ENCODE measurements at places on chromosomes 16 and 17.

- no peak for DNase-seq
These were observed 599 bp downstream of the MRC2 start for GRCh38 chr17:62627904-62628633.

DNA sequence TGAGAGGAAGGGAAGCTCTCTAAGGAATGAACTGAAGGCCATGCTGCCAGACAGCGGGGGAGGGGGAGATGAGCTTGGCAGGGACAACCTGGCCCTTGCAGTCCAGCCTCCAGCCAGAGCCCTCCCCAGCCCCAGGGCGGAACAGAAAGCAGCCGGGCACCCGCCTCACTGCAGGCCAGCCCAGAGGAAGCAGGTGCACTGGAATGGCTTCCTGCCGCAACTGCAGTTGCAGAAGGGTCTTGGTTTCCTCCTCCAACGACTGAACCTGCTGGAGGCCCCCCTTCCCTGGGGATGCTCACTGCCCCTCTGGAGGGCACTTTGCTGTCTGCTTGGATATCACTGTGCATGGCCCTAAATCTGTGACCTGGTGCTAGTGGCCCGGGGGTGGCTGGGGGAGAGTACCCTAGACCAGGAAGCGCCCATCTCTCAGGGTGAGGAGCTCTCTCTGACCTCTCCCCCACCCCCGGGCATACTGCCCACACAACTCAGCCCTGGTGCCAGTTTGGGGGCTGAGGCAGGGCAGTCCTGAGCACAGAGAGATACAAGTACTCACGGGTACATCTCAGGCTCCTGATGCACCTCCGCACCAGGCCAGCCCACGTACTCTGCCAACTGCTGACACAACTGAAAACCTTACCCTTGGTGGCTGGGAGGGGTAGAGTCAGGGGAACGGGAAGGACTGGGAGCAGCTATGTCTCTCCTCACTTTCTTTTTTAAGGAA lies 41.1 kb downstream of the MYO18A start:
- DNase-seq, result no peak

DNA sequence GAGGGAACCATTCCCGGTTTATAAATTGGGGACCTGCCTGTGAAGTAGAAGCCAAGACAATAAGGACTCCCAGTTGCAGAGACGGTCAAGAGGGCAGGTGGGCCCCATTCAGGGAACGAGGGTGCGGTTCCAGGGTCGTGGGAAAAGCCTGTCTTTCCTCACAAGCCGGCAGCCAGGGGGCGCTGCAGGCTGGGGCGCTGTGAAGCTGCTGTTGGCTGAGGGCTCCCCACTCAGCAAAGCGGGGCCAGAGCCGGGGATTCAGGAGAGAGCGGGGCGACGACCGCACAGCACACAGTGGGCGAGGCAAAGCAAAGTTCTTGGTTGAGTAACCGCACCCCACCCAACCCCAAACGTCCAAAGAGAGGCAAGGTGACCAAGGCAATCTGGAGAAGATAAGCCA lies 24.9 kb downstream of the CDRT15 start:
- DNase-seq, result no peak

- DNase-seq, result no peak
These were observed 387.1 kb downstream of the HS3ST4 start for GRCh38 chr16:26078716-26079355.

DNA sequence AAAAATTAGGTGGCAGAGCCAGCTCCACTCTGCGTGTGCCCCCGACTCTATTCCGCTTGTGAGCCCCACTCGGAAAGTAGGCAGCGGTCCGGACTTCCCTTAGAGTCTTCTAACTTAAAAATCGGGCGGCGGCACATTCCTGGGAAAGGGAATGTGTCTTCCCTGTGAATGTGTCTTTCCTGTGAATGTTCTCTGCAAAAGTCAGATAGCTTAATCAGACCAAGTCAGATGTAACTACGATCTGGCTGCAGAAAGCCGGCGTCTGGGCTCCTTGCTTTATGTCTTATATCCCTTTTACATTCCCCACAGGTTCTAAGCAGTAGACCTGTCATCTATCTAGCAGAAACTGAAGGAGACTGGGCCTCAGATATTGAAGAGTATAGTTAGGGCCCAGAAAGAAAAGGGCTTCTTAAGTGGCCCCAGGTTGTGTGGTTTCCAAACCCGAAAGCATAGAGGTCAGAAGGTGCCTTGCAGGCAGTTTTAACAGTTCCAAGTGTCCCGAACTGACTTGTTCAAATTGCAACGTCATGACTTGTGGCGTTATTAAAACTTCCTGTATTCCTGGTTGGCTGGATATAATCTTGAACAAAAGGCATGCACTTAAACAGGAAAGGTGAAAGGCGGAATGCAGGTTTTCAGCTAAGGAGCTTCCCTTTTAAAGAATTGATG lies 601 bp downstream of the PHKB start:
- no peak for DNase-seq

DNA sequence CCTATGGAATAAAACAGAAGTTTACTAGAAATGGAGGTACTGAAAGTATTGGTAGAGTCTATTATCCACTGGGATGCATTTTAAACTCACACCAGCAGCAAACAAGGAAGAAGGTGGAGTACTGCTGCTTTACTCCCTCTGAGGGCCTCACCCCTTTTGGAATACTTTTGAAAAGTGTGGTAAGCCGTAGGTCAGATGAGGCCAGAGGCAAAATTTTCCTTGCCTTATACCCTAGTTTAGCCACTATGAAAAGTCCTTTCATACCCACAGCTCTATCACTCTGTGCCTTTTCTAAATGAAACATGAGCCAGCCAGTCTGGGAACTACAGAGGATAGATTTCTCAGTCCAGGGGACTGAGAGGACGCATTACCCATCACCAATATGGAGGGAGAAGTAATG lies 14.0 kb downstream of the GDE1 start:
- no peak for DNase-seq

DNA sequence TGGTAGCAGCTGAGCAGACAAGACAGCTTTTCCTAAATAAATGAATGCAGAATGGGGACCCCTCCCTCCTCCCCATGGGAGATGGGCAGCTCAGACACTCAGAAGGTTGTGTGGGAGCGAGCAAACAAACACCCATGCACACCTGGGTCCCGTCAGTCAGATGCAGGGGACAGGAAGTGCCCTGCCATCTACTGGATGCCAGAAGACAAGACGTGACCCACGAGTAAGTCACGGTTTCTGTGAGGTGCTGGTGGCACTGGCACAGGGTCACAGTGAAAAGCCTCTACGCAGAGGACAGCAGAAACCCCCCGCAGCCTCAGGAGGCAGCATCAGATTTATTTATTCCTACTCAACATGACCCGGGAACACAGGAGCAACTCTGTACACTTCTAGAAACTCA lies 8.4 kb downstream of the HBQ1 start:
- no peak for DNase-seq

DNA sequence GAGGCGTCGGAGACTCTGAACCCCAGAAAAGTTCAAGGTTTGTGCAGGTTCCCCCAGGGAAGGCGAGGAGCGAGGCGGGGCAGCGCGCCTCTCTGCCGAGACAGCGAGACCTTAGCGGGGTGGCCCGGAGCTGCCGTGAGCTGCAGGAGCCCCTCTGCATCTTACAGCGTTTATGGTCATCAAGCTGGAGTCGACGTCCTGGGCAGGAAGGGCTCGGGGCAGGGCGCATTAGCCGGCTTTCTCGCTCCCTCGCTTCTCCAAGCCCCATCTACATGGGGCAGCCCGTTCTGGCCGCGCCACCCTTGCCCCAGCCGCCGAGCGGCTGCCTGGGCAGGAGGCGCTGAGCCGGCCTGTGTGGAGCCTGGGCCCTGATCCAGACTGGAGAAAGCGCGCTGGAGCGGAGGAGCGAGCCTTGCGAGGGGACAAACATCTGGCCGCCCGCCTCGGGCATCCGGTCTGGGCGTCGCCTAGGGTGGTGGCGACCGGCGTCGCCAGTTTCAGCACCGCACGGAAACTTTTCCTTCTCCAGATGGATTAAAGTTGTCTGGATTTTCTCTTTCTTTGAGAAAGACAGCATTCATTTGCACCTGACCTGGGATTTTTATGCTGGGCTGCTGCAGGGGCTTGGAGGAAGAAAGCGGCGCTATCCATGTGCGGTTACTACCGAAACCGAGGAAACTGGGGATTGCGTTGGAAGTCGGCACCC lies 750 bp downstream of the TMEM132E start:
- no peak for DNase-seq

GRCh38 chr16:57621521-57622271 lies 6.7 kb upstream of the ADGRG1 start:
- DNase-seq, result no peak

DNA sequence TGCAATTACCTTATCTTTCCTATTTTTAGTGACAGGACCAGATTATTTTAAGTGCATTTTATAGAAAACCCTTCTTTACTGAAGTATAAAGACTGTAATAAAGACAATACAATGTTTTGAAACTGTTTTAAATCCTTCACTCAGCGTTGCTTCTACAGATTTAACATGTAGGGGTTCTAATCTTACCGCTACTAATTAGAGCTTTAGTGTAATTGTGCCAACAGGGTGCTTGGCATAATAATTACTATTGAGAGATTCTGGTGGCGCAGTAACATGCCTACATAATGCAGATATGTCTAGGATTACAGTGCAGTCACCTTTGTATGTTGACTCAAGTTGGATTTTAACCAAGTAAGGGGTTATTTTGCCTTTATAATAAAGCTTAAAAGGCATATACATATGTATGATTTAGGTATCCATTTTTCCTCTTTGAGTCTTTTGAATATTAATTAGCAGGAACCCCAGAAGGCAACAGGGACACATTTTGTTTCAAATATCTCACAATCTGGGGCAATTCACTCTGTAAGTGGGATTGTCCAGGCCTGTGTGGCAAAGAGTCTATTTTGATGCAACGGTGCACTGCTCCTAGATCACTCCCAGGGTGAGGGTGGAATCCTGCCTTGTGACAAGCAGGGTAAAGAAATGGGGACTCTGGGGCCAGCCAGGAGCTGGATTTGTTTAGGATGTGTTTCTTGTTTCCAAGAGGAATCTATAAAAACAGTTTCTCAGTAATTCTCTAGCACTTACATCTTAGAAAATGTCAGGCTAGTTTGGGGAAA lies 604.7 kb upstream of the SALL1 start:
- DNase-seq, result no peak

GRCh38 chr17:16919663-16920627 lies 52.0 kb downstream of the TNFRSF13B start:
- DNase-seq, result no peak

GRCh38 chr17:5181509-5182305 lies 10.0 kb downstream of the ZNF594 start:
- no peak for DNase-seq

DNA sequence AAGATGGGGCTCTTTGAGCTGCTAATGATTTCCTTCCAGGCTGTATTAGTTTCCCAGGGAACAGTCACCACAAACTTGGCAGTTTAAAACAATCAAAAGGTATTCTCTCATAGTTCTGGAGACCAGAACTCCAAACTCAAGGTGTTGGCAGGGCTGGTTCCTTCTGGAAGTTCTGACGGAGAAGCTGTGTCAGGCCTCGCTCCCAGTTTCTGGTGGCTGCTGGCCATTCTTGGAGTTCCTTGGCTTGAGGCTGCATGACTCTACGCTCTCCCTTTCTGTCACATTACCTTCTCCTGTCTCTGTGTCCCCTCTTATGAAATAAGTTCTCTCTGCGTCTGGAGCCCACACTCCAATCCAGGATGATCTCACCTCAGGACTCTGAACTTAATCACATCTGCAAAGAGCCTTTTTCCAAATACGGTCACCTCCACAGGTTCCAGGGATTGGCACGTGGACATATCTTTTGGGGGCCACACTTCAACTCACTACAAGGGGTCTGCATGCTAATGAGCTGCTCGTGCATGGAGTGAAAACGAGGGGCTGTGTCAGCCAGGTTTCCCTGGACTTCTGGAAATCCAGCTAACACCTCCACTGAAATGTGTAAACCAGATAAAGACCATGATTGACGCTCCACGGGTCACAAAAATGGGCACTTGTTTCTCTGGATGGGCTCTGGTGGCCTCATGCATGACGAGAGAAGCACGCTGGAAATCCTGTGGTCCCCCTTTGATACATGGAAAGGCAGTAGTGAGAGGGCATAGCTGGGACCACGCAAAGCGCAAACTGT lies 78.3 kb downstream of the DYNLRB2 start:
- no peak for DNase-seq

- no peak for DNase-seq
These were observed 414.0 kb upstream of the RBFOX1 start for GRCh38 chr16:6918646-6919045.

DNA sequence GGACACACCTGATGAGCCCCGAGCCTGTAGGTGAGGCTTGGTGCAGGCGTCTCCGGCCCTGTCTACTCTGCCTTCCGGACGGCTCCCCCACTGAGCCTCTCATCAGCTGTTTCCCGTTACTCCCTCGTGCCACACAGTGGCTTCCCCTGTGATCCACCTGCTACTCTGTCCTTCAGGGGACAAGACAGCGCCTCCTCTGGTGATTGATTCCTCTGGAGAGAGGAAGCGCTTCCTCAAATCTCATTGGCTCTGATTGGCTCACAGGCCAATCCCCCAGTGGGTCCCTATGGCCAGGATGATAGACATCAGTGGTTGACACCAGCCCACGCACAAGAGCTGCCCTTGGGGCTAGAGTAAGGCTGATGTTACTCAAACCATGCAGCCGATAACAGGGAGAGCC lies 24.0 kb downstream of the RNF213 start:
- no peak for DNase-seq

DNA sequence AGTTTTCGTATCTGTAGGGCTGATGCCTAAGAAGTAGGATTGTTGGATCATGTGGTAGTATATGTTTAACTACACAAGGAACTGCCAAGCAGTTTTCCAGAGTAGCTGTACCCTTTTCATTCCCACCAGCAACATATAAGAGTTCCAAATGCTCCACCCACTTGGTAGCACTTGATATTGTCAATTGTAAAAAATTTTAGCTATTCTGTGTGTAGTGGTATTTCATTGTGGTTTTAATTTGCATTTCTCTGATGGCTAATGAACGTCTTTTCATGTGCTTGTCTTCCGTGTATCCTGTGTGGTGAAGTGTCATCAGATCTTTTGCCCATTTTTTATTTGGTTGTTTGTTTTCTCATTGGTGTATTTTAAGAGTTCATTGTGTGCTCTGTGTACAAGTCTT lies 69.7 kb downstream of the TANC2 start:
- DNase-seq, result no peak

- no peak for DNase-seq
These were observed 39.0 kb upstream of the TEKT3 start for GRCh38 chr17:15380446-15380845.

DNA sequence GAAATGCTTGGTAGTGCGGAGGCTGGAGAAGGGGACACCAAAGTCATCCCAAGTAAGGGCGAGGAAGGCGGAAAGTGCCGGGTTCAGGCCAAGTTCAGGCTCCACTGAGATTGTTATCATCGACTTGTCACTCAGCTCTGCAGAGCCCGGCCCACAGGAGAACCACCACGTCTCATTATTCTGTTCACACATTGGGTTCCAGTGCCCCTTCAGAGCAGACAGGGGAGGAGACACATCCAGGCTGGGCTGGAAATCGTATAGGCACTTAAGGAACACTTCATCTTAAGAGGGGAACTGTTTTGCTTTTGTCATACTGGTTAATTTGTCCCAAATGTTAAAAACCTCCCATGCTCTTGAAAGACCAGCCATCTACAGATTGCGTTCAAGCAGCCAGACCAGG lies 118.3 kb upstream of the ADAMTS18 start:
- DNase-seq, result no peak
